Adipocyte (in vitro differentiated cells): ENCODE measurements at places on chromosomes 13 and 19.
A peak's percentile ranks its signal among the peaks of the same experiment; 100 is the strongest.

GRCh38 chr13:59631271-59631670, 532.5 kb downstream of the DIAPH3 start:
- DNase-seq, result no peak

DNA sequence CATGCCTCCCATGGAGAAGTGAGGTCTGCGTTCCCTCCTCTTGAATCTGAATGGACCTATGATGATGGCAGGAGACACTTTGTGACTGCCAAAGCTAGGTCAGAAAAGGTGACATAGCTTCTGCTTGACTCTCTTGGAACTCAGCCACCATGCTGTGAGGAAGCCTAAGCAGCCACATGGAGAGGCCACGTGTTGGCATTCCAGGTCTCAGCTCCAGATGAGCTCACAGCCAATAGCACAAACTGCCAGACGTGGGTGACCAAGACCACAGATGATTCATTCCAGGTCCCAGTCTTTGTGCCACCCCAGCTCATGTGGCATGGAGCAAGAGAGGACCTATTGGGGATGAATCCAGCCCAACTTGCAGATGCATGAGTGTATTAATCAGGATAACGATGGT, 8.7 kb upstream of the GGACT start:
- DNase-seq, result no peak

GRCh38 chr19:4140237-4140711, 13.2 kb upstream of the CREB3L3 start:
- peak; percentile 87 for DNase-seq

- DNase-seq, result no peak
These were observed 10.2 kb downstream of the C19orf25 start for GRCh38 chr19:1468821-1469254.

GRCh38 chr19:3784607-3785450, 1.4 kb downstream of the MATK start:
- DNase-seq, result no peak
